Activated T-helper 1 cell treated with anti-CD3 and anti-CD28 coated beads, Interleukin-12 subunit alpha, Interleukin-12 subunit beta, Interleukin-2, Interleukin-4 antibody, amounts not matched to agents 30 ng/mL and 10 ng/mL and 1 ng/mL, durations not matched to agents 14 hours and 24 hours and 36 hours (primary cell): ENCODE measurements at places on chromosomes 16 and 17. TPM values are rescaled to one million over a fixed set of nuclear protein-coding genes. Genes with fewer than 3 reads are reported as not detected.

GRCh38 chr17:76706817-76707216, 3.9 kb downstream of the MXRA7 start:
- no peaks in the 10 kb centered on the region for H3K4me1 ChIP-seq
- H3K27me3 ChIP-seq, result peaks cover 9% of the 10 kb centered on the region
- H3K4me3 ChIP-seq, result no peak overlapping the region
- no peaks in the 10 kb centered on the region for H3K36me3 ChIP-seq

DNA sequence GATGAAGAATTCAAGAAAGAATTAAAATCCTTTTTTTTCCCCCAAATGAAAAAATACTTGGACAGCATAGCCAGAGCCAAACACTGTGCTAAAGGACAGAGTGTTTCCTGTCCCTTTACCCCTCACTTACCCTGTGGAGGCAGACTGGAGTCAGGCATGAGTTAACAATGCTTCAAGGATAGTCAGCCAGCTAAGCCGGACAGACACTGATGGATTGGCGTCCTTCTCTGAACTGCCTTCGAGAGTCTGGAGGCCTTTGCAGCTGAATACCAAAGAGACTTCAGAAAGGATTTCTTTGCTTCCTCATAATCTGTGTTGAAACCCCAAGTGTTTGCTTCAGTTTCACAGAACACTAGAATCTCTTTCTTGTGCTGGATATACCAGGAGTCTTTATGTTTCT, 4.6 kb downstream of the METTL9 start:
- no peak overlapping the region for H3K4me3 ChIP-seq
- H3K36me3 ChIP-seq, result peaks cover 4% of the 10 kb centered on the region
- H3K4me1 ChIP-seq, result peaks cover 60% of the 10 kb centered on the region

DNA sequence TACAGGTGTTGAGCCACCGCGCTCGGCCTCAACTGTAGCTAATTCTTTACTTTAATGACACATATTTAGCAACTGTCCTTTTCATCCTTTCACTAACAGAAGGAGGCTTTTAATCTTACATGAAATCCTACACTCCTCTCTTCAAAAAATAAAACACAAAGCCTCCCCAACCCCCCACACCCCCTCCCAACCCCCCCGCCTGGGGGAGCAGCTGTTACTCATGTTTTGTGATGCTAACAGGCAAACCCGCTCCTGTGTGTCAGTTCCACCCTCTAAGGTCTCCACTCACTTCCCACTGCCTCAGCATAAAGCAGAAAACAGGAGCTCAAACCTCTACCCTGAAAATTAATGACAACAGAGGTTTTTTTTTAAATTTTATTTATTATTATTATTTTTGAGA, 55.4 kb upstream of the SLC25A19 start:
- no peak for DNase-seq
- H3K27ac ChIP-seq, result no peak overlapping the region
- H3K4me1 ChIP-seq, result peaks cover 86% of the 10 kb centered on the region
- no peak overlapping the region for H3K4me3 ChIP-seq
- H3K27me3 ChIP-seq, result no peaks in the 10 kb centered on the region

GRCh38 chr16:66045626-66046025, 320.9 kb upstream of the CDH5 start:
- no peak for DNase-seq
- H3K4me3 ChIP-seq, result no peak overlapping the region
- H3K27me3 ChIP-seq, result no peaks in the 10 kb centered on the region
- no peaks in the 10 kb centered on the region for H3K36me3 ChIP-seq
- no peaks in the 10 kb centered on the region for H3K4me1 ChIP-seq

- no peaks in the 10 kb centered on the region for H3K36me3 ChIP-seq
- no peak overlapping the region for H3K4me3 ChIP-seq
- H3K27ac ChIP-seq, result no peak overlapping the region
- no peak for DNase-seq
Measured at GRCh38 chr17:14373614-14374259, 72.9 kb downstream of the HS3ST3B1 start.

SLC35G6 gene
- not detected in 2 replicates for total RNA-seq

ENGASE gene
- 46.1 and 46.6 TPM in 2 replicates for total RNA-seq

EDC4 gene
- 115 and 128 TPM in 2 replicates for total RNA-seq

ITGB3 gene
- not detected in 2 replicates for total RNA-seq

ACSM2A gene
- total RNA-seq, result not detected in 2 replicates
